HepG2 (cell line): ENCODE measurements at places on chromosomes 7 and 10. TPM values are rescaled to one million over a fixed set of nuclear protein-coding genes. Genes with fewer than 3 reads are reported as not detected.

Gene TMEM273
- not detected in 2 replicates for total RNA-seq

Gene NRG3
- total RNA-seq: not detected in 2 replicates

Gene WDFY4
- total RNA-seq: not detected in 2 replicates

Gene CCDC172
- total RNA-seq: not detected in 2 replicates

- DNase-seq: no peak
- no peak overlapping the region for H3K27ac ChIP-seq
- no peaks in the 10 kb centered on the region for H3K4me1 ChIP-seq
- H3K36me3 ChIP-seq: no peaks in the 10 kb centered on the region
These were observed 488.1 kb upstream of the GRM3 start for GRCh38 chr7:86155623-86156022.

Gene NOS3
- 3.7 and 4.8 TPM in 2 replicates for total RNA-seq

GRCh38 chr10:23034790-23035189 lies 60.6 kb upstream of the MSRB2 start:
- no peaks in the 10 kb centered on the region for H3K27me3 ChIP-seq
- H3K4me1 ChIP-seq: no peaks in the 10 kb centered on the region
- H3K4me3 ChIP-seq: no peak overlapping the region

Gene SAMD9L
- not detected in 2 replicates for total RNA-seq

GRCh38 chr7:13155188-13155587 lies 467.8 kb downstream of the ARL4A start:
- H3K27me3 ChIP-seq: no peaks in the 10 kb centered on the region
- no peak overlapping the region for H3K4me3 ChIP-seq
- no peak overlapping the region for H3K27ac ChIP-seq

Gene PON1
- 0.27 TPM in 1 of 2 replicates, not detected in the other for total RNA-seq

DNA sequence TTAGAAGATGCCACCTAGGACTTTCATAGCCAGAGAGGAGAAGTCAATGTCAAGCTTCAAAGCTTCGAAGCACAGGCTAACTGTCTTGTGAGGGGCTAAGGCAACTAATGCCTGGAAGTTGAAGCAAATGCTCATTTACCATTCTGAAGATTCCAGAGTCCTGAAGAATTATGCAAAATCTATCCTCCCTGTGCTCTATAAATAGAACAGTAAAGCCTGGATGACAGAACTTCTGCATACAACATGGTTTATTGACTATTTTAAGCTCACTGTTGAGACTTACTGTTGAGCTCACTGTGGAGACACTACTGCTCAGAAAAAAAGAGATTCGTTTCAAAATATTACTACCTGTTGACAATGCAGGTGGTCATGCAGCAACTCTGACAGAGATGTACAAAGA lies 28.6 kb downstream of the TNS3 start:
- no peak overlapping the region for H3K4me3 ChIP-seq
- H3K27ac ChIP-seq: no peak overlapping the region
- DNase-seq: no peak
- peaks cover 13% of the 10 kb centered on the region for H3K36me3 ChIP-seq

Gene ZNF138
- 5.8 and 7.6 TPM in 2 replicates for total RNA-seq

GRCh38 chr10:91555455-91555854 lies 77.4 kb downstream of the PPP1R3C start:
- H3K27me3 ChIP-seq: no peaks in the 10 kb centered on the region
- no peaks in the 10 kb centered on the region for H3K36me3 ChIP-seq
- no peak overlapping the region for H3K4me3 ChIP-seq
- DNase-seq: no peak
- H3K4me1 ChIP-seq: peaks cover 92% of the 10 kb centered on the region
- H3K27ac ChIP-seq: peak overlapping the region; percentile 87

GRCh38 chr7:5064391-5065106 lies 18.9 kb downstream of the RBAK start:
- no peak overlapping the region for H3K4me3 ChIP-seq
- H3K36me3 ChIP-seq: peaks cover 58% of the 10 kb centered on the region
- no peaks in the 10 kb centered on the region for H3K4me1 ChIP-seq
- DNase-seq: no peak
- H3K27me3 ChIP-seq: no peaks in the 10 kb centered on the region

DNA sequence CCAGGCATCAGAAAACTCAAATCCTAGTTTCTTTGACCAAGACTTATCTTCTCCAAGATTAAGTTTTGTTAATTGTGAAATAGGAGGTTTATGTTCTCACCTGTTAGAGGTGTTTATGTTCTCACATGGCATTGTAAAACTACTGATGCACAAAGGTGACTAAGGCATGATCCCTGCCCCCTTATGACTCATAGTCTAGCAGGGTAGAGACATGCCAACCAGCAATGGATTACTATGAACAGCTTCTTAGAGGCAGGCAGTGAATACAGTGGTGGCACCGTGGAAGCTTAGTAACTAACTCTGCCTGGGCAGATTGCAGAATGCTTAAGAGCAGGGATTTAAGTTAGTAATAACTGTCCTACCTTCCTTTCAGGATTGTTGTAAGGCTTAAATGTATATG lies 400.9 kb downstream of the SORCS3 start:
- no peaks in the 10 kb centered on the region for H3K4me1 ChIP-seq
- H3K27me3 ChIP-seq: no peaks in the 10 kb centered on the region
- H3K4me3 ChIP-seq: no peak overlapping the region
- DNase-seq: no peak
- H3K27ac ChIP-seq: no peak overlapping the region

- H3K4me3 ChIP-seq: no peak overlapping the region
- H3K36me3 ChIP-seq: no peaks in the 10 kb centered on the region
- H3K27ac ChIP-seq: no peak overlapping the region
- DNase-seq: no peak
These were observed 52.1 kb downstream of the ADD3 start for GRCh38 chr10:110059925-110060324.

- no peaks in the 10 kb centered on the region for H3K4me1 ChIP-seq
- DNase-seq: no peak
- H3K4me3 ChIP-seq: no peak overlapping the region
- H3K27ac ChIP-seq: no peak overlapping the region
- no peaks in the 10 kb centered on the region for H3K27me3 ChIP-seq
These were observed 22.5 kb upstream of the SH3PXD2A start for GRCh38 chr10:103877861-103878260.

GRCh38 chr7:145691377-145691914 lies 425.2 kb upstream of the CNTNAP2 start:
- H3K27me3 ChIP-seq: no peaks in the 10 kb centered on the region
- H3K4me1 ChIP-seq: no peaks in the 10 kb centered on the region
- no peak for DNase-seq
- no peaks in the 10 kb centered on the region for H3K36me3 ChIP-seq
- H3K27ac ChIP-seq: no peak overlapping the region
- H3K4me3 ChIP-seq: no peak overlapping the region
